ENCODE measurements at places on chromosomes 7 and 10.

- no peak for DNase-seq
Observed at GRCh38 chr10:1300218-1300617, 244.0 kb downstream of the WDR37 start.

- DNase-seq, result no peak
Observed at GRCh38 chr10:124736491-124737136, 7.6 kb downstream of the FAM53B start.

- no peak for DNase-seq
Observed at GRCh38 chr7:25752967-25753791, 398.8 kb upstream of the NFE2L3 start.

- no peak for DNase-seq
Observed at GRCh38 chr10:114261076-114261475, 22.0 kb downstream of the VWA2 start.

DNA sequence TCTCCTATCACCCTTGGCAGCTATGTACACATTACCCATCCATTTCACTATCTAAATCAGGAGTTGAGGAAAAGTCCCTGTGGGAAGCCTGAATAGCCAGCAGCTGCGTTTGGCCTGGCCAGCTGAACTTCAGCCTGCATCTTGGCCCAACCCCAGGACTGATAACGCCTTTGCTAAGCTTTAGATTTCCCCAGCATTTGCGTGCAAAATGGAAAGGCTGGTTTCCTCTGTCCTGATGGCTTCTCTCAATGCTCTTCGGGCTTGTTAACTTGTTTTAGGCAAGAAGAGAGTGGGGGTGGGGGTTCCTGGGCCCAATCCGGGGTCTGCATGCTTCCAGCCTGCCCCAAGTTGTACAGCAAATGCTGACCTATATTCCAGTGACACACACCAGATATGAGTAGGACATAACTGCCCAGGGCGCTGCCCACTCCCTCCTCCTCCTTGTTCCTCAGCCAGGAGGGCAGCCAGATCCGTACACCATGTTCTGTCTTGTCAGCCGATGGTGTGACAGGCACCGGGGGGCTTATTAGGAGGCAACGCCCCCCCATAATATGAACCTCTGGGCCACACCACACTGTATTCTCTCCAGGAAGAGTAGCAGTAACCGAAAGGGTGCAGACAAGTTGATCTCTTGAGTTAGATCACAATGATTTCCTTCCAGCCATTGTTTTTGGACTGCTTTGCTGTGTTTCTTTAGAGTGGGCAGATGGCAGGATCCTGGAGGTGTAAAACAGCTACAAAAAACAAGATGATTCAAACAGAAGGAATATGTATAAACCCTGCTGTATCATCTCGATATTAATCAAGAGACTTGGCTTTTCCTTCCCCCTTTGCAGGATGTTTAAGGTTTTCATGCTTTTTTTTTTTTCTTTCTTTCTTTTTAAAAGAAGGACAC, 339.0 kb downstream of the RNLS start:
- DNase-seq, result no peak

All from Panc1 (cell line).